Stomach (tissue), 19 donors: ENCODE measurements at places on chromosomes 12 and 14. TPM values are rescaled to one million over a fixed set of nuclear protein-coding genes. Genes with fewer than 3 reads are reported as not detected.

The RD3L gene
- not detected for total RNA-seq

The SDR9C7 gene
- total RNA-seq = not detected

The MYF6 gene
- total RNA-seq = not detected

DNA sequence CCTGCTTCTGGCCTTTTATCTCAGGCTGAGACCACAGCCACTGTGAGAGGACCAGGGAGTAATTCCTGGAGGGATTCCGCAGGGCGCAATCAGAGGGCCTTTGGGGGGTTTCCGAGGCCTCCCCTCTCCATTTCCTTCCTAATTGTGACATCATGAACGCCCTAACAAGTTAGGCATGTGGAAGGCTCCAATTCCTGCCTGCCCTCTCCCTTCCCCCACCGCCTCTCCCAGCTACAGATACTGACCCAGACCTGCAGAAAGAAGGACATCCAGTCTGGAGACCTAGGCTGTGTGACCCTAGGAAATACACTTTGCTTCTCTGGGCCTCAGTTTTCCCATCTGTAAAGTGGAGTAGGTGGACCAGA, 637.9 kb downstream of the MED13L start:
- no peaks in the 10 kb centered on the region for H3K36me3 ChIP-seq
- no peak overlapping the region for H3K4me3 ChIP-seq
- no peak for DNase-seq
- no peaks in the 10 kb centered on the region for H3K27me3 ChIP-seq
- H3K27ac ChIP-seq = no peak overlapping the region
- no peaks in the 10 kb centered on the region for H3K4me1 ChIP-seq

GRCh38 chr14:58870961-58871360, 233.2 kb downstream of the DACT1 start:
- H3K27ac ChIP-seq = no peak overlapping the region

- H3K4me1 ChIP-seq = peaks cover 86% of the 10 kb centered on the region
- no peak overlapping the region for H3K4me3 ChIP-seq
- peaks cover 78% of the 10 kb centered on the region for H3K36me3 ChIP-seq
- H3K27ac ChIP-seq = peak overlapping the region; percentile 90
Measured at GRCh38 chr12:124395986-124396385, 101.1 kb downstream of the RFLNA start.

- H3K36me3 ChIP-seq = no peaks in the 10 kb centered on the region
- H3K4me1 ChIP-seq = no peaks in the 10 kb centered on the region
- H3K27me3 ChIP-seq = no peaks in the 10 kb centered on the region
- H3K27ac ChIP-seq = no peak overlapping the region
Measured at GRCh38 chr12:100365411-100365810, 8.5 kb downstream of the SLC17A8 start.

DNA sequence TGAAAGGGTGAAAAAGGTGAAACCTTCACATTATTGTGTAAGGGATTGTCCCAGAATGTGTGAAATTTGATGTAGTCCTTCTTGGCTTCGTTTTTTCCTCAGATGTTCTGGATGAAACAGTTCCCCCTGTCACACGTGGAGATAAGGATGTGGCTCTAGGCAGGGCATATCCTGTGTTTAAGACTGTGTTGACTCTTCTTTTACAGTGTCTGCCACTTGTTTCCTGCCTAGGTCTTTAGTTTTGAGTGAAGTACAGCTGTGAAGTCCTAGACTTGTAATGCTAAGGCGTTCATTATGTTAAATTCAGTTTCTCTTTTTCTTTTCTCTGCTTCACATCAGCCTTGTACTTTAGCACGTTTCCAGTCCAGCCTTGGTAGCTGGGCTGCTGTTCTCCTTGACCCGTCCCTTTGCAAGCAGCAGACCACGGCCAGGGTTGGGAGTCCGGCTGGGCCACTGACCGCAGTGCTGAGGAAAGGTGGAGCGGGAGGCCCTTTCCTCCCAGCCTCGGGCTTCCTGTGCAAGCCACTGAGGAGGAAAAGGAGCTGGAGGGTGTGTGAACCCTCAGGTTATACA, 59.1 kb downstream of the RASSF3 start:
- H3K4me1 ChIP-seq = peaks cover 96% of the 10 kb centered on the region
- peak; percentile 73 for DNase-seq
- H3K27me3 ChIP-seq = no peaks in the 10 kb centered on the region
- H3K36me3 ChIP-seq = no peaks in the 10 kb centered on the region

DNA sequence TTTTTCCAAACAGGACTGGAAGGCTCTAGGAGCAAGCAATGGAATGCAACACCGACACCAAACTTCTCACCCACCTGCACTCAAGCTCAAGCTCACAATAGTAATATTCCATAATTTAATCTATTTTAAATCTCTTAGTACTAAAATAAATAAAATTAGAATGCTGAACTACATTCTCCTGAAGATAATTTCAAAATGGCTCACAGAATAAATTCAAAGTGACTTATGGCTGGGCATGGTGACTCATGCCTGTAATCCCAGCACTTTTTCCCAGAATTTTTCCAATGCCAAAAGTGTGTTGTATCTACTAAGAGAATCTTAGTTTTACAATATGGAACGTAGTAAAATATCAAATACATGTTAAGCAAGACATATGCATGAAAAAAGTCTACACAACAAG, 31.5 kb downstream of the DUSP16 start:
- peaks cover 42% of the 10 kb centered on the region for H3K4me1 ChIP-seq
- no peak for DNase-seq
- no peaks in the 10 kb centered on the region for H3K27me3 ChIP-seq
- no peak overlapping the region for H3K27ac ChIP-seq
- no peak overlapping the region for H3K4me3 ChIP-seq
- H3K36me3 ChIP-seq = no peaks in the 10 kb centered on the region

GRCh38 chr12:71958993-71959578, 20.4 kb downstream of the TPH2 start:
- no peaks in the 10 kb centered on the region for H3K36me3 ChIP-seq
- DNase-seq = no peak
- H3K27ac ChIP-seq = no peak overlapping the region
- H3K4me1 ChIP-seq = no peaks in the 10 kb centered on the region

GRCh38 chr12:11228296-11228879, 41.1 kb downstream of the PRB3 start:
- H3K4me1 ChIP-seq = no peaks in the 10 kb centered on the region
- H3K27ac ChIP-seq = no peak overlapping the region
- no peaks in the 10 kb centered on the region for H3K27me3 ChIP-seq
- DNase-seq = peak; percentile 75
